BJ (cell line): ENCODE measurements at places on chromosomes 11 and 22. TPM values are rescaled to one million over a fixed set of nuclear protein-coding genes. Genes with fewer than 3 reads are reported as not detected.

- DNase-seq = no peak
These were observed 3.5 kb upstream of the POU2F3 start for GRCh38 chr11:120236169-120237107.

GRCh38 chr11:117314840-117315239, 1.2 kb downstream of the BACE1 start:
- no peak for DNase-seq

DDI1 gene
- polyA plus RNA-seq = not detected in 2 replicates

DNA sequence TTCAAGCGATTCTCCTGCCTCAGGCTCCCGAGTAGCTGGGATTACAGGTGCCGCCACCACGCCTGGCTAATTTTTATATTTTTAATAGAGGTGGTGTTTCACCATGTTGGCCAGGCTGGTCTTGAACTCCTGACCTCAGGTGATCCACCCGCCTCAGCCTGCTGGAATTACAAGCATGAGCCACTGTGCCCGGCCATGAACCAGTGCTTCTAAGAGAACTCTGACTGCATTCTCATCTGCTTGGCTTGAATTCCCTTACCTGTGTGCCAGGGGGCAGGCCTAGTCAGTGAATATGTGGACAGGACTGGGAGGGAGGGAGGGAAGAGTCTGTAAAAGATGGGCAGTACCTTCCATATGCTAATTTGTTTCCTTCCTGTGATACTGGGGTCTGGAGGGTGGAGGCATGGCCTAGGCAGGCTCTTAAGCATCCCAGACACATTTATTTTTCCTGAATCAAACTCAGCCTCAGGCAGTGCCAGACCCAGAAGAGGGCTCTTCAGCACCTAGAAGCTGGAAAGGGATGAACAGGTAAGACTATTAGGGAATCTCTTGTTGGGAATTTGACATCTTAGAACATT, 6.6 kb downstream of the RPS25 start:
- no peak for DNase-seq

GRCh38 chr22:22685586-22685985, 41.2 kb downstream of the GGTLC2 start:
- no peak for DNase-seq

DNA sequence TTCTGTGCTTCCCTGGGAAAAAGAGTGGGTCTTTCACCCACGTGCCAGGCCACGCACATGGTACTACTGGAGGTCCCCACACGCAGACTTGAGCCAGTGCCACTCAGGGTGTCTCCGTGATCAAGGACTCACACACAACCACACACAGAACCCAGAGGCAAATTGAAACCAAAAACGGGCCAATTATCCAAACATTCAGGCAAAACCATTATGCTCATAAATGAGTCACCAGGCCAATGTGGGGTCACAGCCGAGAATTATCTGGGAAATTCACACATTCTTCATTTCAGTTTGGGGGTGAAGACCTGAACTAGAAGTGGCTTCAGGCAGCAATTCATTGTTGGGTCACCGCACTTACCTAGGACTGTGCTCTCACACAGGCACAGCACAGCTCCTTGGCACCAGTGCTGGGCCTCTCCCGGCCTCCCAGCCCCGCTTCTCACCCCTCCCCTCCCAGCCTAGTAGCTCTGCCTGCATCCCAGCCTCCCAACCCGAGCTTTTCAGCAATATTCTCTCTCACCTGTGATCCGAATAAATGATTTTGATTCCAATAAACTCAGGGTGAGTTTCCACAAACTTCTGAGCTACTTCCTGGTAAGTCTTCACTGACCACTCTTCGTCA, 28.0 kb downstream of the ADA2 start:
- peak; percentile 51 for DNase-seq

DNA sequence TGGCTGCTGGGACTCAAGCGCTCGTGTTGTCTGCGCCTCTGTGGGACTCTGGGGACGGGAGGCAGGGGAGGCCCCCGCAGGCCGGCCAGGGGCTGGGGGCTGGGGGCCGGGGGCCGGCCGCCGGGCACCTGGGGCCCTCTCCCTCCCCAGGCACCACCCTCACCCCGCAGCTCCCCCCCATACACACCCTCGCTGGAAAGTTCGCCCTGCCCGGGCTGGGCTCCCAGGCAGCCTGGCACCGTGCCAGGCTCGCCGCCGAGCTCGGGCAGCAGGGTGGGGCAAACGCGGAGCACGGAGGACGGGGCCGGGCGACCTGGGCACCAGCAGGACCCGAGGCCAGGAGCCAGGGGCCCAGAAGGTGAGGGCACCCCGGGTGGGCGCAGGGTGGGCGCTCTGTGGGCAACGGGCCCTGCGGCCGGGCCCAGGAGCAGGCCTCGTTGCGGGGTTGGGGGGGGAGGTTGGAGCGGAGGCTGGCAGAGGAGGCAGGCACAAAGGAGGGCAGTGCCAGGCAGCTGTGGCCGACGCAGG, 76.7 kb upstream of the WNT7B start:
- no peak for DNase-seq

NEFH gene
- polyA plus RNA-seq = 0.94 and 1.2 TPM in 2 replicates

RRP8 gene
- 9.9 and 14.4 TPM in 2 replicates for polyA plus RNA-seq

SEPTIN5 gene
- polyA plus RNA-seq = 21.0 and 38.8 TPM in 2 replicates

MN1 gene
- 0.53 and 1.3 TPM in 2 replicates for polyA plus RNA-seq

OR4P4 gene
- not detected in 2 replicates for polyA plus RNA-seq

KRTAP5-10 gene
- 0.06 TPM in 1 of 2 replicates, not detected in the other for polyA plus RNA-seq

GRCh38 chr22:33335611-33336279, 277.6 kb upstream of the SYN3 start:
- DNase-seq = no peak

SCARF2 gene
- 15.3 and 28.8 TPM in 2 replicates for polyA plus RNA-seq

GRCh38 chr11:120191058-120191457, 19.8 kb upstream of the OAF start:
- no peak for DNase-seq

DNA sequence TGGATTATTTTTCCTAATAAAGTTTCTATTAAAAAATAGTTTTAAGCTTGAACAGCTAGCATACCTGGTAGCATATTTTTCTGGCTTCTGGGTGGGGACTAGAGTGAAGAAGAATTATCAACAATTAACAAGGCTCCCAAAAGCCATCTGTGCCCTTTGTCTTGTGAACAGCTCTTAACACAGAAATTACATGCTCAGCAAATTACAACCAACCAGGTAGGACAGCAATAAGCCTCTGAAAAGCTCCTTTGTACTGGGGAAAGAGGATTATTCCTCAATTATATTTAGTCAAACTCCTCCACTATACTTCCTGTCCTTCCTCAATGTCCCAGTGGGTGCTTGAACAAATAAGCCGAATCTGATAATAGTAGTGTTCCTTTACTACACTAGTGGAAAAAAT, 162.8 kb downstream of the RAB38 start:
- DNase-seq = no peak

- peak; percentile 52 for DNase-seq
These were observed 966 bp downstream of the AHNAK start for GRCh38 chr11:62545437-62546243.

OR52A1 gene
- polyA plus RNA-seq = not detected in 2 replicates
